ENCODE measurements at places on chromosomes 2 and 18.
A peak's percentile ranks its signal among the peaks of the same experiment; 100 is the strongest.

DNA sequence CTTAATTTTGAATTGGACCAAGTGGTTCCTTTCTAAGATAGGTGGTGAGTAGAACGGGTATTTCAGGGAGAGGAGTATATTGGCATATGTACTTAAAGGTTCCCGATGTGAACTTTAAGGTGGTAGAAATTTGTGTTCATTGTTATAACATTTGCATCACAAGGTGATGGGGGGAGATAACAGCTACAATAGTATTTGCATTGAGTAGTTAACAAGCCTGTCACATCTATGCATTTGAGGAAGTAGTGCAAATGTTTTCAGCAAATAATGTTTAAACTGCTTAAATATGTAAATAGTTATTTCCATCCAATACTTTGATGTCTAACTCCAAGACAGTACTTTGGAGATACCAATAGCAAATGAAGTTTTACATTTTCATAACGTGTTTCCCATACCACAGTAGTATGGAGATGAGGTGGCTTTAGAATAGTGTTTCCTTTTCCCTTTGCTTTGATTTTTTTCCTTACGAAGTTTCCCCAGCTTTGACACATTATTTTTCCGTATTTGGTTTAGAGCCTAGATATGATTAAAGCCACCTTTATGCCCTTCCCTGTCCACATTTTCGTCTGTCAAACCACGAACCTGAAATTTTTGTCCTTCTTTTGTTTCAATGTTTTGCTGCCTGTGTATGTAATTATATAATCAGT, 46.6 kb downstream of the VAPA start:
- no peak for DNase-seq

- no peak for DNase-seq
These were observed 115.8 kb upstream of the MGAT5 start for GRCh38 chr2:134138115-134138514.

DNA sequence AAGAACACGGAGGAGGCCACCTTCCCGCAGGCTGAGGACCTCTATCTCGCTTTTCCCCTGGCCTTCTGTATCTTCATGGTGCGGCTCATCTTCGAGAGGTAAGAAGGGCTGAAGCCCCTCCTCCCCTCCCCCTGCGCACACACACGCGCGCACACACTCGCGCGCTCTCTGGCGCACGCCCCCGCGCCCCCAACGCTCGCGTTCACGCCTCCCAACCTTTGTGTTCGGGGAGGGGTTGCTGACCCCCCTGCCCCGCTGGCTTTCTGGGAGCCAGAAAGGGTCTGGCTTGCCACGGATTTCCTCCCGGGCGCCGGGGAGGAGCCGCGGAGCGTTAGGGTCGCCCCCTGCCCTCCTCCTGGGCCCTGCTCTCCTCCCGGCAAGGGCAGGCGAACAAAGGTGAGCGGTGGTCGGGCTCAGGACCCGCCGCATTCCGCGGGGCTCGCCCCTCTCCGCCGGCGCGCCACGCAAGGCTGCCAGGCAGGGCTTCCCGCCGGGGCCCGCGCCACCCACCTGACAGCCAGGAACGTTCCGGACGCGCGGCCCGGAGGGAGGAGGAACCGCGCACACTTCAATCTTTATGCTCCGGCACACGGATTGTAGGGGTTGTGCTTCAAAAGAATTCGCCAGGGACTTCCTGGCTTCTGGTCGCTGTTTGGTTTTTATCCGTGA, 583 bp downstream of the CERS6 start:
- peak; percentile 64 for DNase-seq

GRCh38 chr2:108554528-108554927, 20.3 kb downstream of the LIMS1 start:
- DNase-seq = no peak

DNA sequence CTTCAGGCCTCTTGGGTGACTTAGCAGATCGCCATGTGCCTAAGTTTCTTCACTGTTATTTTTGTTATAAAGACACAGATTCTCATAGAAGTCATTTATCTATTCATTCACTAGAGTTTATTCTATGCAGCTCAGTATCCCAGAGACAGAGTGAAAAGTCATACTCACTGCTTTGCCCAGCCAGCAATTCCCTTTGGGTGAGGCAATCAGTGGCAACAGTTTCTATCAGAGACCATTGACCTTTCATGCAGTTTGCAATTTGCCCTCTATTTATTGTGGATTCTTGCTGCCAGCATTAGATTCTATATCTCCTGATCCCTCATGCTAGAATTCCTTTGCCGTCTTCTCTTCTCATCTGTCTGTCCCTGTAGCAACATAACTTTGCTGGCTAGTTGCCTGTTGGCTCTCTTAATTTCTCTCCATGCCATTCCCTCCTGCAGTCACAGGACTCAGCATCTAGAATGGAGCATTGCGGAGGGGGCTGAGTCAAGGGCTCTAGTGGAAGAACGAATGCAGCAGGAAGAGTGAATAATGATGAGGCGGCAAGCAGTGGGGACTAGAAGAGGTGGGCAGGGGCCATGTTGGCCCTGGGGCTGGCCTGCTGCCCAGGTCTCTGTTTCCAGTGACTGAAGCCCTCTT, 12.2 kb downstream of the SLC9A4 start:
- no peak for DNase-seq

DNA sequence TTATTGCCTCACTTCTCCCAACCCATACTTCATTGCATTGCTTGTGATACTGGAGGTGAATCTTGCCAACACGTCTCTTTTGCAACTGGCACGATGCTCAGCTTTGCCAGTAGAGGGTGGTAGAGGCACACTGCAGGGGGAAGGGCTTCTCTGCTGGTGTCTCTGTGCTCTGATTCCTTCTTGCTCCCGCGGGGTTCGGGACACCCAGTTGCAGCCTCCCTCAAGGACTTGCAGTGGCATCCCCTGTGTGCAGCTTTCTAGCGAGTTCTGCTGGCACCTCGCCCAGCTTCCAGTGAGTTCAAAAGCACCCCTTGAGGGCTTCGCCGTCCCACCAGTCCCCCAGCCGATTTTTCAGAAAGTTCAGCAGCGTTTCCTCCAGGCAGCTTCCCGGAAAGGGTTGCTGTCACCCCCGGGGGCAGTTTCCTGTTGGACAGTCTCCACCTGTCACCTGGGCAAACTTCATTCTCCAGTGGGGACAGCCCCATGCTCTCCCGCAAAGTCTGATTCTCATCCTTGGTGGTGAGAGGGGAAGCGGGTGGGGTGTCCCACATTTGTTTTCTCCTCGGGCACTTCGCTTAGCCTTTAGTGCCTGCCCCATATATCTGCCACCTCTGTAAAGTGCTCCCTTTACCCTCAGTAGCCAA, 35.4 kb upstream of the EN1 start:
- DNase-seq = peak; percentile 67

DNA sequence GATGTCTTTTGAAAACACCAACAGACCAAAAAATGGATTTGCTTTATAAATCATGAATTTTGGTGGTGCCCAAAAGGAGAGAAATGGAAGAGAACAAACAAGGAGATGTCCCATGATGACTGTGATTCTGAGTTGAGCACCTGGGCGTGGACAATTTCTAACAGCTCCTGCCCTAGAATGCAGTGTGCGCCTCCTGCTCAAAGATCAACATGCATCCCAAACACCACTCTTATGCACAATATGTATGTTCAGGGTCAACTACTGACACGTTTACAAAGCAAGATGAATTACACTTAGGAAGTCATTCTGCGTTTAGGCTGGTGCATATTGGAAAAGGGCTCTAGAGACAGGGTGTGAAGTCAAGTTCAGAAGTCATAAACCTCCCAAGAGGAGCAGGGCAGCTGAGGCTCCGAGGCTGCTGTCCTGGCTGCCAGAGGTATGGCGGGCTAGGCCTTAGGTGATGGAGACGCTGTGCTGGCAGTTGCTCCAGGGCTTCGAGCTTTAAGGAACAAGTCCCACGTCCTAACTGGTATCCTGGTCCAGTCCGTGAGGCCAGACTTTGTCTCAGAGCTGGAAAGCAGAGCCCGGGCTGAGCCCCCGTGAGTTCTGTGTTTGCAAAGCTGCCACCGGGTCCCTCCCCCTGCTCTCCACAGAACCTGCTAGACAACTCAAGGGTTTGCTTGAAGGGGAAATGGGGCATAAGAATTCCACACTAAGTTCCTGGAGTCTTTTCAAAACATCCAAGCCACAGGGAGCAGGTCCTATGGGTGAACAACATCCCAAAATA, 74.0 kb downstream of the ZNF516 start:
- DNase-seq = no peak

GRCh38 chr2:237452861-237453260, 34.2 kb upstream of the MLPH start:
- DNase-seq = no peak

GRCh38 chr18:48801728-48802542, 148.8 kb downstream of the SMAD7 start:
- no peak for DNase-seq

DNA sequence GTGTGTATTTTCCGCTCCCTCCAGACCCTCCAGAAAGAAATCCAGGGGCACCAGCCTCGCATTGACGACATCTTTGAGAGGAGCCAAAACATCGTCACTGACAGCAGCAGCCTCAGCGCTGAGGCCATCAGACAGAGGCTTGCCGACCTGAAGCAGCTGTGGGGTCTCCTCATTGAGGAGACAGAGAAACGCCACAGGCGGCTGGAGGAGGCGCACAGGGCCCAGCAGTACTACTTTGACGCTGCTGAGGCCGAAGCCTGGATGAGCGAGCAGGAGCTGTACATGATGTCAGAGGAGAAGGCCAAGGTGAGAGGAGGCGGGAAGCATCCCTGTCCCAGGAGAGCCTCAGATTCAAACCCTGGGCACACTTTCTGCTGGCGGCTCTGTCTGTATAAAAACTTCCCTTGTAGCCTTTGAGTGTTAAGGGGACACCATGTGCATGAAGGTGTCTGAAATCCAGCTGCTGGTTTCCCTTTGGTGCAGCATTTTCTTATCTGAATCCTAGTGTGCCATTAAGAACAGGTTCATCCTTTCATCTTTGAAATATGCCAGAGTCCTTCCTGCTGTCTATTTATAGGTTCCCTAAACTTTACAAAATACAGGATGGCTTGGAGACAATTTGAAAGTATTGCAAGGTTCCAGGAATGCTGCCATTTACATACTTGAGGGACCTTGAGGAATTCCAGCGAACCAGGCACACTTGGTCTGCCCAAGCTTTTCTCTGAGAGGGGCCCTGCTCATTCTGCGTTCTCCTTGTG, 77.1 kb upstream of the EML6 start:
- DNase-seq = no peak

- no peak for DNase-seq
These were observed 58.7 kb upstream of the RFX8 start for GRCh38 chr2:101533561-101534148.

DNA sequence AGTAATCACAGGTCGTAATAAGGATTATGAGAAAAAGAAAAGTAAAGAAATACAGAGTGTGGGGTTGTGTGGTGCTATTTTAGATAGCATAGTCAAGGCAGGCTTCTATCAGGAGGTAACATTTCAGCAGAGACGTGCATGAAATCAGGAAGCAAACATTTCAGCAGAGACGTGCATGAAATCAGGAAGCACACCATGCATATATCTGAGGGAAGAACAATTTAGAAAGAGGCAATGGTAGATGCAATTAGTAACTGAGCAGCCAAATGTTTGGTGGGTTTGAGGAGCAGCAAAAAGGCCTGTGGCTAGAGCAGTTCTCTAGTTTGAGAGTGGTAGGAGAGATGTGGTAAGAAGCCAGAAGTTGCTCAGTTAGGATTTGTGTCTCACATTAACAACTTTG, 713.7 kb downstream of the ADCYAP1 start:
- DNase-seq = no peak

DNA sequence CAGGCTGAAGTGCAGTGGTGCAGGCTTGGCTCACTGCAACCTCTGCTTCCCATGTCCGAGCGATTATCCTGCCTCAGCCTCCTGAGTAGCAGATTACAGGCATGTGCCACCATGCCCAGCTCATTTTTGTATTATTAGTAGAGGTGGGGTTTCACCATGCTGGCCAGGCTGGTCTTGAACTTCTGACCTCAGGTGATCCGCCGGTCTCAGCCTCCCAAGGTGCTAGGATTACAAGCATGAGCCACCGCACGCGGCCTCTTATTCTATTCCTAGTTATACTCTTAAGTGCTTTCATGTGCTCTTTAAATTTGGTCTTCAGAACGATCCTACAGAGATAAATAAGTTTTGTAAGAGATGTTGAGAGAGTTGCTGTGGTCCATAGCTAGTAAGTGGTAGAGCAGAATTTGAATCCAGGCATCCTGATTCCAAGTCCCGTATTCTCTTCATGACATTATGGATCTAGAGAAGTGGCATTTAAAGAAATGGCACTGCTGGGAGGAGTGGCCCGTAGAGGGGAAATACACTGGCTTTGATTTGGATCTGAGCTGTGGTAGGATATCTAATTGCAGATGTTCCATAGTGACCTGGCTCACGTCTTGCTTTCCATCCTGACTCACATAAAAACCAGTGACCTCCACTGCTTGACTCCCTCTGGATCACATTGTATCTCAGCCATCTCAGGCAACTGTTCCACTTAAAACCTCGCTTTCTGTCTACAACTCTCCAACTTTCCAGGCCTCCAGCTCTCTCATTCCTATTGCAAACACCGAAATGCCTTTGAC, 22.8 kb upstream of the ME2 start:
- no peak for DNase-seq

DNA sequence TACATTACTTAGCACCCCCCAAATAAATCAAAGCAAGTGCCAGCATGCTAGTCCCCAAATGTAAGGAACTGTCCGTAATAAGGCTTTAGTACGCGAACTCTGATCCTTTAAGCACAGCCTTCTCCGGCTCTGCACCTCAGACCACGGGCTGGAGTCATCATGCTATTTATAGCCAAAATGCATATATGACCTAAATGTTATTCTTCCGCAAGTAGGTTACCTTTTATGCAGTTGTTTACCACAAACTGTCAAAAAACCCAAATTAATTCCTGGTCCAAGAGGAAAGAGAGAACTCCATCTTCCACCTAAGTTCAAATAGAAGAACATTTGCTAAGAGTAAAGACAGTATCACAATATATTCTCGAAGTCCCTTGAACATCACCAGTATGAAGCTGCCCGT, 42.7 kb downstream of the ZNF516 start:
- no peak for DNase-seq

- no peak for DNase-seq
These were observed 97.2 kb downstream of the DTNA start for GRCh38 chr18:34807106-34807796.

DNA sequence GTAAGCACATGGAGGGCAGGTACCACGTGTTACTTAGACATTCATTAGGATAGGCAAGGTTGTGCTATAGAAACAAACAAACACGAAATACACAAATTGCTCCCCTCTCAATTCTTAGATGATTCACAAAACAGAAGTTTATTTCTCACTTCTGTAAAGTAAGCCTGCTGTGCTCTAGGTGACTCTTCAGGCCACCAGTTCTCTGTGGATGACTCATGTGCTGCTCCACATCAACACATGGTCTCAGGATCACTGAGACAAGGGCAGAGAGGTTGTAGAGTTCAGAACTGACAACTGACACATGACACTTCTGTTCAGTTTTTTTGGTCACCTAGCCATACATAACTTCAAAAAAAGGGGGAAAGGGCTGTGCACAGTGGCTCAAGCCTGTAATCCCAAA, 70.6 kb downstream of the DAW1 start:
- no peak for DNase-seq

GRCh38 chr2:180655393-180655792, 325.0 kb upstream of the UBE2E3 start:
- no peak for DNase-seq

All from B cell (primary cell).